GM10248 (cell line): ENCODE measurements at places on chromosomes 16 and 17.
A peak's percentile ranks its signal among the peaks of the same experiment; 100 is the strongest.

GRCh38 chr17:80261159-80261894 lies 675 bp downstream of the RNF213 start:
- no peak for DNase-seq

- no peak for DNase-seq
Measured at GRCh38 chr17:50057521-50057991, 1.6 kb downstream of the ITGA3 start.

GRCh38 chr17:60506312-60506711 lies 19.7 kb downstream of the APPBP2 start:
- DNase-seq, result no peak

GRCh38 chr16:5328546-5328945 lies 231.0 kb upstream of the EEF2KMT start:
- DNase-seq, result no peak

GRCh38 chr16:85331688-85332087 lies 219.4 kb upstream of the CIBAR2 start:
- no peak for DNase-seq

- no peak for DNase-seq
Measured at GRCh38 chr16:85018529-85019236, 7.3 kb upstream of the ZDHHC7 start.

DNA sequence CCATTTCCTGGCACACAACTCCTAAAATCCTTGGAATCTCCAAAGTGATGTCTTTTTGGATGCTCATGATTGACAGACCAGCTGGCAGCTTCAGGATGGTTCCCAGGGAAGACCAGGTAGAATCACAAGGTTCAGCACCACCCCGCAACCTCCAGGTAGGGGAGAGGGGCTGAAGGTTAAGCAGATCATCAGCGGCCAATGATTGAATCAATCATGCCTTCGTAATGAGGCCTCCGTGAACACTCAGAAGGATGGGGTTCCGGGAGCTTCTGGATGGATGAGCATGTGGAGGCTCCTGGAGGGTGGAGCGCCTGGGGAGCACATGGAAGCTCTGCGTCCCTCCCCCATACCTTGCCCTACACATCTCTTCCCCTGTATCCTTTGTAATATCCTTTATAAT lies 185.9 kb downstream of the SEC14L1 start:
- DNase-seq, result no peak

DNA sequence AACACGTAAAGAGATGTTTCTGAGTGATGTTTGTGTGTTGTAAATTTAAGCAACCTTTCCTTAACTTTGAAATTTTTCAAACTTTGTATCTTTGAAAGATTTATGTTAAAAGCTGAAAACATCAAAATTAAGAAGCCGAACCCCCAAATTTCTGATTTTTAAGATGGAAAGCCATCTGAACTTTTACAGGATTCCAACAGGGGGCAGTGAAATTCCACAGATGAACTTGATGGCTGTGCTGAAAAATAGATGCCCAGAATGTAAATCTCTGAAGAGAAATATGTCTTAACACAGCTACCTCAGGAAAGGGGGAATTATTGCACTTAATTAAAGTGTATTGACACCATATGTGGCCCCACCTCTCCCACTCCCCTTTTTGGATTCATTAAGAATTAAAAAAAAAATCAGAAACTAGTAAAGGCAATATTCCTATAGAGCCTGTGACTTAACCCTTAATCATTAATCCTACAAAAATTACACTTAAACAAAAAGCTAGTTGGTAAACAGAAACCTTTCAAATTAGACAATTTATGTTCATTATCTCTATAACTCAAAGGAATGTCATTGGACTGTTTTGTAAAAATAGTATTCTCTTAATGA lies 597.9 kb downstream of the KCNJ2 start:
- DNase-seq, result peak; percentile 15

DNA sequence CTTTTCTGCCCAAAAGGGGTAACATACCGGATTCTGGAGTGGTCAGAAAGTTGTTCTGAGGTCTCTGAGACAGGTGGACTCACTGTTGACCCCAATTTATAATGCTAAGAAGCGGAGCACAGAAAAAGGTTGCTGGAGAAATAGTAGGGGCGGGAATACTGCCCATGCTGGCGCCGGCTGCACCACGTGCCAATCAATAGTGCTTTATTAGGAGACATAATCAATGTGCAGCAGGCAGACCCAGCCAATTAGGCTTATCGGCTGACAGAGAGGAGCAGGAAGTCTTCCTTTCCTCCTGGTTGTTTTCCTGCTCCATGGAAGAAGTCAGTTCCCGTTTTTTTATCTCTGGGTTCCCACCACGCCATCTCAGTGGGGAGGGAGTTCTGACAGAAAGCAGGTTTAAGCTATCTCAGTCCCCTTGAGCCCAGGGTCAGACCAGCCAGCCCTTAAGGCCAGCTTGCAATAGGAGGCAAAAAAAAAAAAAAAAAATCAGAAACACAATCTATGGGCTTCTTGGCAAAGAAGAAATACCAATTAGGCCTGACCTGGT lies 68.2 kb upstream of the IRX6 start:
- DNase-seq, result no peak
